ENCODE measurements at places on chromosomes 13 and 19.

DNA sequence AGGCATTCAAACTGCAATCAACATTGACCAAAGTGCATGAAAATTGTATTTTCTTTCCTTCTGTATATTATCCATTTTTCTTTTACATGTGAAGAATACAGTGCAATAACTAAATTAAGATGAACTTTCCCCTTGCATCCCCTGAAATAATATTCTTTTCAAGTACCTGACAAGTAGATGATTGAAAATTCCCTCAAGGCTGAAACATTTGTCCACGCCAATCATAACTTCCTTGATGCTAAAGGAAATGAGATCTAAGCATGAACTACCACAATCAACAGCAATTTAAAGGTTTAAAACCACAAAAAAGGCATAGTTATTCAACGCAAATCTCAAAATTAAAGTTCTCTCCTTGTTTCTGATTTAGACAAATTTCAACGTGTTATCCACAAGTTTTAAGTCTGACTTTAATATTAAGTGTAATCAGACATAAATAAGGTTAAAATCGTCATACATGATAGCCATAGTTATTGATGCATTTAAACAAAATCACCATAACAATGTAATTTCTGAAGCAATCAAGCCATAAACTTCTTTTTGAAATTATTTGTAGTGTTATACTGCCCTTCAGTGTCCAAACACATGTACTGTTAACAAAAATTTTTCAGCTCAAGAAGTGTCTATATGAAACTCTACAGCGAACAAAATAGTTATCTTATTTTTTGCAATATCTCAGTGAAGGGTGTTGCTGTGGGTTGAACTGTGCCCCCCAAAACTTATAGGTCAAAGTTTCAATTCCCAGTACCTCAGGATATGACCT, 169.5 kb downstream of the DCLK1 start:
- DNase-seq: no peak

DNA sequence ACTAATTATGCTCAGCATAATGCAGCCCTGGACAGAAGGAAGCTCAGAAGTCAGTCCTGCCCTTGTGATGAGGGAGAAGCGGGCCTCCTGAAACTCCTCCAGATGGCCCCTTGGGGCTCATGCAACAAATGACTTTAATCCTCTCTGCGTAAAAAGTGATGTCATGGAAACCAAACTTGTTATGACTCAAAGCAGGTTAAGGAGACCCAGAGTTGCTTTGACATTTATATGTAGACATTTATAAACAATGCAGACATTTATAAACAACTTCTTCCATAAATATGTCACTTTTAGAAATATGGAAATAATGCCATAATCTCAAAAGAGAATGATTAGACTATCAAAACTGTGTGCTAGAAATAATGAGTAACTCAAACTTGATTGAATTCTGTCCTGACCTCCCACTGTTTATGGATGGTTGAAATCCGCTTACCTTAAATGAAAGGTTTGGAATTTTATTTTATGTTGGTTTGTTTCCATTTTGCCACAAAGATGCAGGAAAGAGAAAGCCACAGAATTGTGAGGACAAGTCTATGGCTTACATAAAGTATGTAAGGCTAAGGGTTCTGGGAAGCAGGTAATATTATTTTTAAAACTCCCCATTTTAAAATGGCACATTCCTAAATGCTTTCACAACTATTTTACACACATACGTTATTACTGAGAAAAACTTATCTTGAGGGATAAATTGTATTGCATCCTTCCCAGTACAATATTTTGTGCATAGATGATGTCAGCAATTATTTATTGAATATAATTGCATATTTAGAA, 73.7 kb downstream of the CYSLTR2 start:
- DNase-seq: no peak

- no peak for DNase-seq
Observed at GRCh38 chr13:106496072-106496997, 39.1 kb downstream of the EFNB2 start.

DNA sequence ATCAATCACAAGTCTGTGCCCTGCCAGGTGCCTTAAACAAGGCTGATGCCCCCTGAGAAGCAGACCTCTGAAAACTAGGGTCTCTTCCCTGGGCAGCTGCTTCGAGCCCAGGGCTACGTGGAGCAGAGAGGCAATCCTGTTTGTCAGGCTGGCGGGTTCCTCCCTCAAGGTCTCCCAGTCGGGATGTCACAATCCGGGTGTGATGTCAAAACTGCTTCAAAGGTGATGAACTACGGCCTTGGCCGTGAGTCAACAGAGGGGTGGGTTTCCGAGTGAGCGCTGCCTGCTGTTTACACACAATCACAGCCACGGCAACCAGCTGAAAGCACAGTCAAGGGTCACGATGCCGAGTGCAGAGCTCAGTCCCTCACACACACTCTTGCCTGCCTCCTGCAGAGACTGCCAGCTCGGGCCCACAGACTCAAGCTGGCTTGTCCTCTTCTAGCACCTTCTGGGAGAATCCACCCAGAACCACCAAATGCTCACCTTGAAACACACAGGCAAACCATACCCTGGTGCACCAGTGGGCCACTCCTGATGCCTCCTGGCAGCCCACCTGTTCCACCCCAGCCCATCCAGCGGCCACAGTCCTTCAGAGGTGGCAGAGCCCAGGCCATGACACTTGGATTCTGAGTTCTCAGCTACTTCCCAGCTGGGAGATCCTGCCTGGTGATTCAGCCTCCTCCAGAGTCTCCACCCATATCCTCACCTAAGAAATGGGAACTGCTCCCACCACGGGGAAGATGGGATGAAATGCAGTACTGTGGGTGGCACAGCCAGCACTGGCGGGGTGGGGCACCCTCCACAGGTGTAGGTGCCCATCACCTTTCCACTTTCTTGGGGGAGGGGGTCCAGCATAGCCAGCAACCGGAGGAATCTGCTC, 6.8 kb downstream of the ELL start:
- DNase-seq: peak; percentile 86

GRCh38 chr19:7729211-7729610, 2.7 kb downstream of the CLEC4G start:
- no peak for DNase-seq

DNA sequence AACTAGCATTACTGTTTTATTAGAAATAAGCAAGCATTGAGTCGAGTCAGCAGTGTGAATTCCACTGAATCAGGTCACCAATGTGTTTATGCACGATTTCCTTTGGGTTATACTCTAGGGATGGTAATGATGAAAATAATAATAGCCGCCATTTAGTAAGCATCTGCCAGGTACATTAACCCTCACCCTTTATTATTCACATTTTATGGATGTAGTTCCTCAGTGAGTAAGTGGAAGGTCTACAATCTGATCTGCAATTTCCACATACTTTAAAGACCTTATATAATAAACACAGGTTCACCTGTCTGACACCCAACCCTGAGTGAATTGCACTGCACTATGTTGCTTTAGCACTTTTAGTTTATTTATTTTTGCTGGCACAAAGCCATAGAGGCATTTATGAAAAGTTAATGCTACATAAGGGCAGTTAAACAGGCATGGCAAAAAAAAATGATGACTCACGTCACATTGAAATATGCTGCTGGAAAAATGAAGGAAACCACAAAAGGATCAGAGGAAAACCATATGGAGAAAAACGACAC, 122.4 kb downstream of the TRPC4 start:
- DNase-seq: no peak

DNA sequence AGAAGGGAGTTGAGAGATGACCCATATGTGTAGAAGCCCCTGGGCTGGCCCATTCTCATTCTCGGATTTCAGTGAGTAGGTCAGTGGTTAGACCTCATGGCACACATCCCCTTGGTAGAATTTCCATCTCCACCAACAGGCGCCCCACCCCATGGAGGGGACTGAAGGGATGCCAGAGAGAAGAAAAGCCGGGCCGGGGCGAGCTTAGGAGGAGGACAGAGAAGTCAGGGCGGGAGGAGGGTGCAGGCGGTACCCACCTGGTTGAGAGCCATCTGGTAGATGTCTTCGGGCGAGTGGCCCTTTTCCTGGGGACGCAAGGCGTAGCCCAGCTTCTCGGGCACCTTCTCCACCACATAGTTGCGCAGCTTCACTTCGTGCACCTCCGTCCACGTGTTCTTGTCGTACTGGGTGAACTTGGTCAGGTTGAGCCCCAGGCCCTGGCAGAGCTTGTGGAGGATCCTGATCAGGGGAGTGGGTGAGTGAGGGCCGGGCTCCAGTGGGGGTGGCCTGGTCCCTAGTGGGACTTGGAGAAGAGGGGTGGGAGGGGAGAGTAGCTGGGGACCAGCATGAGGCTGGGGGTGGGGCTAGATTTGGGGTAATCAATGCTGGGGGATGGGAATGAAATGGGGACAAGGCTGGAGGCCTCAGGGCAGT, 2.5 kb downstream of the IL4I1 start:
- no peak for DNase-seq
